ENCODE measurements at places on chromosomes 3 and 15.

DNA sequence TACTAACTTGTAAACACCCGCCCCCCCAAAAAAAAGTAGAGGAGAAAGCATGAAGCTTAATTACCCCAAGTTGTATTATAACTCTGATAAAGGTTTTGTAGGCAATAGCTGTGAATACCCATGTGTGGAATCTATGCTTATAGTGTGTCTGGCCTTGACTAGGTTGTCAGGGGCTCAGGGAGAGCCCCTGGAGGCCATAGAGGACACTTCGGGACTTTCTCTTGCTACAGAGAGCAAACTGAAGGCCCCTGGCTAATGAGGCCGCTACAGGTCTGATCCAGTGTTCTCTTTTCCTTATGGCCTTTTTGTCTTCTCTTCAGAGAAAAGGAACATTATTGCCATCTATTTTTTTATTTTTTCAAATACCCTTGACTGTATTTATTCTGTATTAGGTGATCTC, 19.1 kb upstream of the SCAANT1 start:
- DNase-seq: no peak

DNA sequence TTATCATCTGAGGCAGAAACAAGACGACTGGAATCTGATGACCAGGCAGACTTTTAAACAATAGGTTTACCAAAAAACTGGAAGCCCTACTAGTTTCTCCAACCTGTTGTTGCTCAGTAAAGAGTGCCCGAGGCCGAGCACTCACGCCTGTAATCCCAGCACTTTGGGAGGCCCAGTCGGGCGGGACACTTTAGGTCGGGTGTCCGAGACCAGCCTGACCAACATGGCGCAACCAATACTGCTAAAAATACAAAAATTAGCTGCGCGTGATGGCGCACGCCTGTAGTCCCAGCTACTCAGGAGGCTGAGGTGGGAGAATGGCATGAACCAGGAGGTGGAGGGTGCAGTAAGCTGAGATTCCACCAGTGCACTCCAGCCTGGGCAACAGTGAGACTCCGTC, 1.1 kb upstream of the WDR5B start:
- no peak for DNase-seq

DNA sequence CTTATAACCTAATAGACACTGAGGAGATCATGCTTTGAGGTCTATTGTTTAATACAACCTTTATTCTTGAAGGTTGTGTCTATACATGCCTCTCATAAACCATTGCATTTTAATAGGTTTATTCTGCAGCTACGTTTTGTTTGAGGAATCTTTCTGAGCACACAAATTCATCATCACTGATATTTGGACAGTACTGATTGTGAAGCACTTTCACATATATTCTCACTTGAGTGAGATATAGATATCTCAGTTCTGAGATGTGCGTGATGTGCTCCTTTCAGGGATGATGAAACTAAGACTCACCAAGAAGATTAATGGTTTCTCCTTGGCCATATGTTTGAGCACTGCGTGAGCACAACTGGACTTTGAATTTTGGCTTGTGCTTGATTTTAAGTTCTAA, 374.4 kb downstream of the LPP start:
- no peak for DNase-seq

DNA sequence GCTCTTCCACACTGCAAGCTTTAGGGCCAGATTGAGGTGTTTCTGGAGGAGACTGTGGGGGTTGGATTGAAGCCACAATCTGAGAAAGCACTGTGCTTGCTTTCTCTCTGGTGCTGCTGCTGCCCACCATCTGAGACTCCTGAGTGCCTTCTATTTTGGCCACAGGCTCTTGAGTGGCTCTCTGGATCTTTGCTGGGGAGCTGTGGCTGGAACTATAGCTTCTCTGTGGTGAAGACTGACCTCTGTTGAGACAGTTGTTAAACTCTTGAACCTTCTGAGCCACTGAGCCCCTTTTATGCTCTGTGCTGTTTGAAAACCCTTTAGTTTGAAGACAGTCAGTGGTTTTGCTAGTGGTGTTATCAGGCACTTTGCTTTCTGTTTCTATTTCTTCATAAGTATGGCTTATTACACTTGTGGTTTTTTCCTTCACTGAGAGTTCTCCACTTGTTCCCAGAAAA, 108.7 kb upstream of the TSPAN3 start:
- DNase-seq: no peak

DNA sequence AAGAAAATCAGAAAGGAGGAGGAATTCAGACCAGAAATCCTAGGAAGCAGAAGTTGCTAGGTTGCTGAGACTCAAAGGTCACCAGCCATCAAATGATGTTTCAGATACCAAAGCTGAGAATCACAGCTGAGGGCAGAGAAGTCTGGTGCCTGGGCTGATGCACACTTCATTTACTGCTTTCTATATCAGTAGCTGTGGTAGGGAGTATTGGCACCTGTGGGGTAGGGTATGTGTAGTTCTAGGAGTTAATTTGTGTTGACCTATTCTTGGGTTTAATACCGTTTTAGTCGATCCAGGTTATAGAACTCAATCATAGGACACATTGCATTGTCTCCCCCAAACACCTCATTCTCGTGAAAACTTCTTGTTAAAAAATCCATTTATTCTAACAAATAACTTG, 529.6 kb downstream of the AGBL1 start:
- no peak for DNase-seq

DNA sequence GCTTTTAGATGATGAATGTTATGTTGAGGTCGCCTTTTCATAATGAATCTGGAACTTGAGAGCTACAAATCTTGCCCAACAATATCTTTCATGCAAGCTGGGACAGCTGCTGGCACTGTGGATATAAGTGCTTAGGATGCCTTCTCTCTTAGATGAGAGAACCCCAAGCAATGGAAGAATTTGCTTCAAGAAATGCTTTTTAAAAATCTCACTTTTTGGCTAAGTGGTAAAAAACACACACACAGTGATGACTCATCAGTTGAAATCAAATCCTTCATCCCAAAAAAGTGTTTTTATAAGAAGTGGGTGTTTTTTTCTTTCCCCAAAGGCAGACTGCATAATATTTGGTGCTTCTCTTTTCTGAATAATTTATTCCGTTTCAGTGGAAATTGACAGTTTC, 38.4 kb upstream of the GALNT15 start:
- DNase-seq: peak; percentile 65

DNA sequence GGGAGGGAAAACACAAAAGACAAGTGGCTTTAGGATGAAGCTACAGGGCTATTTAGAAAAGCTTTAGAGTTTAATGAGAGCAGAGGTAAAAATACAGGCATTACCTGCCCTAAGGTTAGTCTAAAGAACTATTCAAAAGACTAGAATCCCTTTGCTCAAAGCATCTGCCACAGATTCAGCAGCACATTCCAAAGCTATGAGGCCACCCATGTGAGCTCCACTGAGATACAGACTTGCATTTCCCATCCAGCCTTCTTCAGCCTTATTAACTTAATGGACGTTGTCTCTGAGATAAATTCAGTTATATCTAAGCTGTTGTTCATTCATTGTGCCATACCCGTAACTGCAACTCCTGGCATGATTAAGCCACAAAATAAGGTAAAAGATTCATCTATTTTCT, 25.4 kb downstream of the CXCR6 start:
- DNase-seq: no peak

DNA sequence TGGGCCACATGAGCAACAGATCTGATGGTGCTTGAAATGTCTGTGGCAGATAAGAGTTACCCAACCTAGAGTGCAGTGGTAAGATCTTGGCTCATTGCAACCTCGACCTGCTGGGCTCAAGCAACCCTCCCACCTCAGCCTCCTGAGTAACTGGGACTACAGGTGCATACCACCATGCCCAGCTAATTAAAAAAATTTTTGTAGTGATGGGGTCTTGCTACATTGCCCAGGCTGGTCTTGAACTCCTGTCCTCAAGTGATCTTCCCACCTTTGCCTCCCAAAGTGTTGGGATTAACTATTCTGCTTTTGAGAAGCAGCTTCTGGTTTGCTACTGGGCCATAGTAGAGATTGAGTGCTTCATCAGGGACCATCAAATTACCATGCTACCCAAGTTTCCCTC, 2.9 kb upstream of the TARS3 start:
- DNase-seq: no peak

DNA sequence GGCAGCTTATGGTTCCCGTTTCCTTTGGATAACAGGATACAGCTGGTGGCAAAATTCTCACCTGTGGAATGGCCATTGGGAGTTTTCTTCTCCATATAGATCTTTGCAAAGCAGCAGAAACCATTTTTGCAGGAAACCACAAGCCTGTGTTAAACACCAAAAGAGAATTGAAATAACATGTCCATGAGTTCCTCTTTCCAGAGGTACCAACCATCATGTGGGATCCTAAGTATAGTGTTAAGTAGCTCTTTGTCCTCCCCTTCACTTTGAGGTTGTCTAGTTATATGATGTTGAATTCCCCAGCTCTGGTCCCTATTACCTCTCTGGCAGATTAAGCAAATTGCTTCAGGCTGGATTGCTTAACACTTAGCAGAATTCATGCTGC, 94.9 kb downstream of the AKAP13 start:
- DNase-seq: no peak

- DNase-seq: no peak
Measured at GRCh38 chr15:65044724-65045481, at the start of gene SLC51B. Gene SLC51B (plus strand): TSS chr15:65045387. CDS start chr15:65050005, 4,618 bp downstream.

DNA sequence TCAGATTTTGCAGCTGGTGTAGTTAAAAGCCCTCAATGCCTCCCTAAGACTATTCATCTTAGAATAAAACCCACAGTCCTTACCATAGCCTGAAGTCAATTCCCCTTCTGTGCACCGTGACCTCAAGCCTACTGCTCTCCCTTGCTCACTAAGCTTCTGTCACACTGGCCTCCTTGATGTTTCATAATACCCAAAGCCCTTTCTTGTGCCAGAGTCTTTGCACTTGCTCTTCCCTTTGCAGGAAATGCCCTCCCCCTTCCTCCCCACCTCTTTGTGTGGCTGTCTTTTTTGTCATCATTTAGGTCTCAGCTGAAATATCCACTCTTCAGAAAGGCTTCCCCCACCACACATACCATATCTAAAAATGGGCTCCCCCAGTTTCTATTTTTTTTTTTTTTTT, 4.2 kb upstream of the PLEKHO2 start:
- DNase-seq: no peak

GRCh38 chr15:43998607-43999006, 171.8 kb downstream of the WDR76 start:
- no peak for DNase-seq
